Activated naive CD4-positive, alpha-beta T cell treated with anti-CD3 and anti-CD28 coated beads, Interleukin-2, amount 10 ng/mL, durations not matched to agents 7 days and 5 days (primary cell): ENCODE measurements at places on chromosomes 6 and 20.

DNA sequence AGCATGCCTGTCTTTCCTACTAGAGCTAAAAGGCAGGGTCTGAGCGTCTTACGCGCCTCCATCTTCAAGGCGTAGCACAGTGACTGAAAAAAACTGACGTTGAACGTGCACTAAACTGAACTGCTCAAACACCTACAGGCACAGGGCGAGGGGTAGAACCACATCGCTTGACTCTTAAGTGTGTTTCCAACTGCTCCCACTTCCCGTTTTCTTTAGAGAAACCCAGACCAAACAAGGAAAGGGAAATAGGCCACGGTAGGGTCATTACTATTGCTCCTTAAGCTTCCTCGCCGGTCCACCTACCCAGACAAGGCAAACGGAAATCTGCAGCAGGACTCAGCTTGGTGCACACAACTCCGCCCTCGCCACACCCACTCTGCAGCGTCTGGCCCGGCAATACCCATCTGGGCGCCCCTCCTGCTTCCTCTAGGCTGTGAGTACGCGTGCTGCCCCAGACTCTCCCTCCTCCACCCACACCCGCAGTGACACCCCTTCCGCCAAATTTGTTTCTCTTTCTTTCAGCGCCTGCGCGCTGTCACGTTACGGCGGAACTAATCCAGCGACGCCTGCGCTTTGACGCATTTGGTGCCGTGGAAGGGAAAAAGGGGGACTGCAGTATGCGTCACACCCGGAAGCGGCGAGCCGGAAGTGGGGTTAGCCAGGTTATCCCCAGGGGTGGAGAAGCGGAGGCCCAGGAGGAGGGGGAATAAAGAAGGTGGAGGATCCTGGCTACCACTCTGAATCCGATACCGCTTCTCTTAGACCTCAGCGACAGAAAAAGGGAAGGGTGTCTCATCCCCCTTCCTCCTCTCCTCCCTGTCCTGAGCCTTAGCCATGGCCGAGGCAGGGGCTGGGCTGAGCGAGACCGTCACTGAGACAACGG is at the start of gene PPP1R11:
Gene PPP1R11, plus strand, starts transcription at position 622 of the 883 bp plus-strand sequence. Its CDS starts 213 bp downstream, at position 835.
- peak; percentile 99 for DNase-seq

GRCh38 chr20:48949304-48950170 is 28.0 kb downstream of the ARFGEF2 start:
- DNase-seq, result no peak

DNA sequence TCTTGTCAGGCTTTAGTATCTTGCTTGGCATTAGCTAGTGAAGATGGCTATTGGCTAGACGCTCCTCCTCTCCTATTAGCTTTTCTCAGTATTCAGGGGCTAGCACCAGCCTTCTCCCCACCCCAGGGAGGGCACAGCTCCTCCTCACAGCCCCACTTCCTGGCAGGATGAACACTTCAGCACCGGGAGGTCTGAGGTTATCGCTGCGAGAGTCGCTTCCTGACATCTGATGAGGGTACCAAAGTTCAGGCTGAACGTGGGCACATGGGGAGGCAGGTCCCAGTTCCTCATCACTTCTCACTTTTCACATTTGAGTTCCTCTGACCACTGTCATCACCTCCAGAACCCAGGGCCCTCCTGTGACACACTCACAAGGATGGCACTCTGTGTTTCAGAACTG is 66.6 kb downstream of the LAMA4 start:
- no peak for DNase-seq

DNA sequence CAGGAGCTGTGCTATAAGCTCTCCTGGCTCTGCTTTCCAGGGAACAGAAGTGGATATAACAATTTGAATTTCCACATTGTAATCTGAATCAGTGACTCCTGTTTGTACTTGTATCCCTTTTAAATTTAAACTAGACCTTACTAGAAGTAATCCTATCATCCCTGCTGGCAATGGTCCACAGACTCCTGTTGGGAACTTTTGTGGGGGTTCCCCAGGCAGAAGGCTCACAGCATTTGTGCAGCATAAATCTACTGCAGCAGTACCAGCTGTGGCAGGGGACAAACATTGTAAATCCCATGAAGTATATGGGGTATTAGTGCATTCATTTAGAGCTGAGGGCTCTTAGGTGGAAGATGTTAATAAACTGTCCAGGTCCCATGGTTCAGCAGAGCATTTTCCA is 12.0 kb upstream of the PDCD2 start:
- DNase-seq, result no peak

- DNase-seq, result peak; percentile 5
Measured at GRCh38 chr20:24978513-24978912, 14.0 kb downstream of the APMAP start.

GRCh38 chr6:94454231-94454630 is 1034.9 kb upstream of the EPHA7 start:
- no peak for DNase-seq

- DNase-seq, result no peak
Measured at GRCh38 chr6:74597840-74598239, 608.0 kb downstream of the COL12A1 start.
